ENCODE measurements at places on chromosomes 5 and 9. TPM values are rescaled to one million over a fixed set of nuclear protein-coding genes. Genes with fewer than 3 reads are reported as not detected.

Gene ZNF169
- 2.4 TPM for polyA plus RNA-seq

Gene CARTPT
- polyA plus RNA-seq, result not detected

Gene PCDHB10
- polyA plus RNA-seq, result 2.7 TPM

Gene POU5F2
- 0.55 TPM for polyA plus RNA-seq

Gene SPAG8
- polyA plus RNA-seq, result 0.55 TPM

Gene GPX3
- 66.2 TPM for polyA plus RNA-seq

Gene UAP1L1
- 40.1 TPM for polyA plus RNA-seq

Gene NIM1K
- 0.57 TPM for polyA plus RNA-seq

Gene PDZD2
- 1.7 TPM for polyA plus RNA-seq

Gene GMCL2
- polyA plus RNA-seq, result not detected

Gene ARSI
- polyA plus RNA-seq, result 27.1 TPM

Gene MSANTD3
- 33.8 TPM for polyA plus RNA-seq

Gene TAF11L10
- polyA plus RNA-seq, result not detected

Gene NUTM2F
- polyA plus RNA-seq, result 0.29 TPM

Gene PRRC1
- polyA plus RNA-seq, result 53.9 TPM

Gene CD74
- polyA plus RNA-seq, result 103 TPM

Gene SEMA4D
- 10.1 TPM for polyA plus RNA-seq

Gene STPG3
- 2.5 TPM for polyA plus RNA-seq

Gene SLC6A3
- not detected for polyA plus RNA-seq

Gene PAPPA
- 5.4 TPM for polyA plus RNA-seq

Gene ACTBL2
- 0.17 TPM for polyA plus RNA-seq

Gene FSD1L
- 2.5 TPM for polyA plus RNA-seq

Gene IFNK
- polyA plus RNA-seq, result 0.36 TPM

Gene GABRA1
- polyA plus RNA-seq, result not detected

Gene KCNV2
- not detected for polyA plus RNA-seq

Gene NMUR2
- polyA plus RNA-seq, result 0.57 TPM

Gene MEIKIN
- not detected for polyA plus RNA-seq

Gene SOHLH1
- not detected for polyA plus RNA-seq

Gene ZNF474
- 2.8 TPM for polyA plus RNA-seq

Gene ALDH7A1
- 97.0 TPM for polyA plus RNA-seq

Gene ZNF883
- 3.4 TPM for polyA plus RNA-seq

Gene PCDHGC4
- polyA plus RNA-seq, result 0.15 TPM

Gene CXCL14
- 62.8 TPM for polyA plus RNA-seq
